ENCODE measurements at places on chromosomes 4 and X.
A peak's percentile ranks its signal among the peaks of the same experiment; 100 is the strongest.

DNA sequence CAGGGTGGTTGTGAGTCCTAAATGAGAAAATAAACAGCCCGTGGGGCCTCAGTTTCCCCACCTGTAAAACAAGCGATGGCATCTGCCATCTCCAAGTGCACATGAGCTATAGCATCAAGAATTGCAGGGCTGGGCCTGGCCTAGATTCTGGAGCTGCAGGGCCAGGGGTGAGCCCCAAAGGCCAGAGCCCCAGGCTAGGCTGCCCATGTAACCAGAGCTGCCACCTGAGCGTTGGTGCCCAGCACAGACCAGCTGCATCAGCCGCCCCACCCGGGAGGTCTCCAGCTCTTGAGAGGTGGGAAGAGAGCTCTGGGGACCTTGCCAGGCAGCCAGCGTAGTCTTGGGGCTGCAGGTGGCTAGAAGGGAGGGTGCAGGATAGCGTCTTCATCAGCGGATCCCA lies 27.0 kb upstream of the GPR78 start:
- DNase-seq = no peak

DNA sequence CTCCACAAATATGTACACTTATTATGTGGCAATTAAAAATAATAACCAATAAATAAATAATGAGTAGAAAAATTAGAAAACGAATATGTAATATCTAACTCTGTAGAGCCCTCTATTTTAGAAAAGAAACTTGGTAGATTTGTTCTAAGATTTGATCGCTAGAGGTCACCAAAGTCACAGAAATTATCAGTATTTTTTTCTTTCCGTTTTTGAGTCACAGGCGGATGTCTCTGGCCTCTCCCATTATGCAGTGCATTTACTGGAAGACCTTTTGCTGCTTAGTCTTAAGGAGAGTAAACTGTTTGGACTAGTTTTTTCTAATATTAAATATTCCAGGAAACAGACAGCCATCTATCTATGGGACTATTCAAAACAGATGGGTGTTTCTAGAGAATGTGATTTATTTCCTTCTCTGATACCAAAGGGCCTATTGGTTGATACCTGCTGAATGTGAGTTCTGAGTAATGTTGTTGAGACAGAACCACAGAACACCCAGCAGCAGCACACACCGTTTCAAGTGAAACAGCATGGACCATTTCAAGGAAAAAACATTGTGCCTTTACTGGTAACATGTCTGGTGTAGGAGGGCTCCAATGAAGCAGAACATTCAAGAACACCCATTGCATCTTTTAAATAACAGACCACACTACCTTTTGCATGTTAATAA lies 34.0 kb upstream of the GYPA start:
- DNase-seq = no peak

GRCh38 chrX:49165901-49166881 lies 3.6 kb downstream of the MAGIX start:
- peak; percentile 48 for DNase-seq

DNA sequence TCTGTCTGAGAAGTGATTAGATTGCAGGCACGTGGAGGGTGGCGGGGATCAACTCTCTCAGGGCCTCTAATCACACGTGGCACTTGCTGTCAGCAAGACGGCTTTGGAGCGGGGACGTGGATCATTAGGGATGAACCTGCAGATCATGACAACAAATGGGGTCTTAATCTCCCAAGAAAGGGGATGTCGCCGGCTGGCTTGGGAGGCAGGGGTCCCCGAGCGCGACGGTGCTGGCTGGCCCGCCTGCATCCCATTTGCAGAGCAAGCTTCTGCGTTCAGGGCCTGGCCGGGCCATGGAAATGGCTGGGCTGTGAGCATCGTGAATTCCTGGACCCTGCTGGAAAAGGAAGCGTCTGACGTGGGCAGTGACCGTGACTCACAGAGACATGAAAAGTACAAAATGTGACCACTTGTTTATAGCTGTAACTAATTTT lies 85.1 kb upstream of the SHOX start:
- no peak for DNase-seq

- DNase-seq = no peak
Observed at GRCh38 chrX:96540111-96540631, 144.5 kb upstream of the DIAPH2 start.

DNA sequence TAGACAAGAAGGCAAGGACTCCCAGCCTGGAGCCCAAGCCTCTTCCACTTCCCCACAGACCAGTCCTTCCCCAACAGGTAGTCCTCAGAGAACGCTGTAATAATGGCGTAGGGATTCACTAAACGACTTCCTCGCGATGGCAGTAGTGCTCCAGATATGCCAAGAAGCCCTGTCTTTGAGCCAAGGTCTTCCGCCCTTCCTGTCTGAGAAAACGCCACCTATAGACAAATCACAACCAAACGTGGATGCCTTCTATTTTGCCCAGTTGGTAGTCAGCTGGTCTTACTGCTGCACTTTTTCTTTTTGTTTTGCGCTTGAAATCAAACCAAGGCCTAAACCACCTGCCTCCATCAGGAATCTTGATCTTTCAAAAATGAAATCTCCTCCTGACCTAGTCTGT lies 203.3 kb downstream of the OR13H1 start:
- no peak for DNase-seq

- no peak for DNase-seq
Observed at GRCh38 chr4:141654098-141654497, 17.7 kb downstream of the IL15 start.

DNA sequence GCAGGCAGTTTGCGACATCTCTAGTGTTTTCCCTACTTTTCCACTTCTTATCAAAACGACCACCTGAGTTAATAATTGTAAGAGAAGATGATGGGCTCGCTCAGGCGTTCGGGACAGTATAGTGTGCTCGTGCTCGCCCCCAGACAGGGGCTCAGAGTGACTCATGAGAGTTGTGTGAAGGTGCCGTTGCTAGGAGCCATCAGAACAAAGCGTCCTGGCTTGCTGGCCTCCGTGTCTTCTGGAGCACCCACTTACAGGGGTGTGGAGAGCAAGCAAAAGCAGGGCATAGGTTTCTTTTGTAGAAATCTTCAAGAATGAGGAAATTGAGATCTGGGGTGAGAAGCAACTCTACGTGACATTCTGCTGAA lies 73.0 kb upstream of the ADGRG2 start:
- DNase-seq = no peak

GRCh38 chr4:175953960-175954521 lies 111.6 kb upstream of the WDR17 start:
- no peak for DNase-seq

DNA sequence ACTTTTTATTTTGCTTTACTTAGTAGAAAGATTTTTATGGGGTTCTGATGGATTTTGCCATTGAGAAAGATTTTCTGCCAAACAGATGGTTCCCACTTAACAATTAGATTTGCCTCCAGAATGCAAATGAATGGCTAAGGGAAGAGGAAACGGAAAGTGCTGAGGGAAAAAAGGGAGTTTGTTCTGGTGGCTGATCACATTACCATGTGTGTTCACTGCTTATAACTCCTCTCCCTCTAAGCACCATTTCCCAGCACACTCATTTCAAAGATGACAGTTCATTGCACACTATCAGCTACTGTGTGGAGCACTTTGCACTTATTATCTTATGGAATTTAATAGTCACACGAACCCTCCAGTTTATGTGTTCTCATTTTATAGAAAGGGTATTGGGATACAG lies 68.0 kb upstream of the GRID2 start:
- no peak for DNase-seq

DNA sequence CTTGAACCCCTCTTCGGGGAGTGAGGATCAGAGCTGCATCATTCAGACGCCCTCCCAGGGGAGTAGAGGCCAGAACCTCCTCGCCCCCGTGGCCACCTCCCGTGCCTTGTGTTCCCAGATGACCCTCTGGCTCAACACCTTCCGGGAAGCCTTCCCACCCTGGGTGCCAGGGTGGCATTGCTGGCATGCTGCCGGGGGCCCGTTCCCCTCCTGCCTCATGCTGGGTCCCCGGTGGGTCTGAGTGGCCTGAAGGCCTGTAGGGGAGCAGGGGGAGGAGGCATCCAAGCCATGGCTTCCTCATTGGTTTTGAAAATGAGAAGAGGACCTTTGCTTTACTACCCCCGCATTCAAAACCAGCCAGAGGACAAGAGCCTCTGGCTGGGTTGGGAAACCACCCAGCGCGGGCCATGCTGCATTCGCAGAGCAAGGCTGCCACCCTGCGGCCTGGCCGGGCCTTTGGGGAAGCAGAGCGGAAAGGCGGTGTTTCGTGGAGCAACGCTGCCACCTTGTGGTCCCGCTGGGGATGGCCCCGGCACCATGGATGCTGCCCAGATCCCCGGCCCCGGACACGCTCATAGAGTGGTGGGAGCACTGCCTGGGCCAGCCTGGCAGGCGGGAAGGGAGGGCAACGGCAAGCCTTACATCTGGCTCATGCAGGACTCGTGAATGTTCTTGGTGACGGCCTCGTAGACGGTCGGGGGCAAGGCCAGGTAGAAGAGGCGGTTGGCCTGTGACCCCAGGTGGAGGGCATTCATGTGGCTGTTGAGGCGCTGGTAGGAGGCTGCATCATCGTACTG lies 11.9 kb downstream of the G6PD start:
- DNase-seq = no peak

DNA sequence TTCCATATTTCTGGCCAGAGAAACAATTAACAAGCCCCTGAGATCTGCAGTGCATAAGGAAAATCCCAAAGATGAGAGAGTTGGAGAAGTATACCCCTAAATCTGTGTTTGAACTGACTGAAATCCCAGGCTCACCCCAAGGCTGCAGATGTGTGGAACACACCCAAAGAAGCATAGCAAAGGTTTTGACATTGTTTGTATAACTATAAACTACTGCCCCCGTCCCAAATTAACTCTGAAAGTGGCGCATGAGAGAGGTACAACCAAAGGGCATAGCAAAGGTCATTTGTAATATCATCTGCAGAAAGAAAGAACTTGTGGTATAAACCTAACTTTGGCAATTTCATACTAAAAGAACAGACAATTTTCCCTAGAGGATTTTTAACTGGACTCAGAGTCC lies 157.9 kb downstream of the DCAF12L1 start:
- DNase-seq = no peak

DNA sequence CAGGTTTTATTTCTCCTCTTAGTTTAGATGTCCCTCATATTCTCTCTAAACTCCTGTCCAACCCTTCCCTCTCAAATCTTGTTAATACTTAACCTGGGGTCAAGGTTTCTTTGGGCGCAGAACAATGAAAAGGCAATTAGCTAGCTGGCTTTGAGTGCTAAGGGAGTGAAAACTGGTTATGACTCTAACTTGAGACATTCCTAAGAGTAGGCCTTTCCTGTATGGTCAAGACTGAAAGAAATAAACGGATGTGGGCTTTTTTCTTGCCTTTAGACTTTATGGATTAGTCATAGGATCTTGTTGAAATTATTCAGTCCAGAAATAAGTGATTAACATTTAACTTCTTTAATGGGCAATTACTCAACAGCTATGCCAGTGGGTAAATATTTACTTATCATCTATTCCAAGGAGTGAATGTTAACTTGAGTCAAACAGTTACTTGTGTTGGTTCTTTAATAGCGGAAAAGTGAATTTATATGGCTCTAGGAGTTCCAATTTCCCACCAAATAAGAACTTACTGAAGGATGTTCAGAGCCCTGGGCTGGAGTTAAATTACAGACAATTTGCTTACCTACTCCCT lies 141.7 kb upstream of the SCML1 start:
- no peak for DNase-seq

DNA sequence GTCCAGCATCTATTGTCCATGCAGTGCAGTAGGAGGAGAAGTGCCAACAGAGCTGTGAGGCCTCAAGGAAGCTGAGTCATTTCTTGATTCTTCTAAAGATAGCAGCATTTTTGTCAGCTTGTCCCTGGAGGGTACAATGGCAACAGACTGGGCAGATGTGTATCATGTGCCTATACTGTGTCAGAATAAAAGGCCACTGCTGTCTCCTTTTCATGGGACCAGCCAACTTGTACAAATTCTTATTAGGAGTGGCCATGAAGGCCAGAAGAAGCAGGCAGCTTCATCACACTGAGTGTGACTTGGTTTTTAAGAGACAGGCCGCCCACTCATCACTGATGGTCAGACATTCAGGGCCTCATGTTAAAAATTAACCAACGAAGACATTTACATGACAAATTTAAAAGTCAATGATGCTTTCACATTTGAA lies 185.0 kb upstream of the FAM241A start:
- no peak for DNase-seq

DNA sequence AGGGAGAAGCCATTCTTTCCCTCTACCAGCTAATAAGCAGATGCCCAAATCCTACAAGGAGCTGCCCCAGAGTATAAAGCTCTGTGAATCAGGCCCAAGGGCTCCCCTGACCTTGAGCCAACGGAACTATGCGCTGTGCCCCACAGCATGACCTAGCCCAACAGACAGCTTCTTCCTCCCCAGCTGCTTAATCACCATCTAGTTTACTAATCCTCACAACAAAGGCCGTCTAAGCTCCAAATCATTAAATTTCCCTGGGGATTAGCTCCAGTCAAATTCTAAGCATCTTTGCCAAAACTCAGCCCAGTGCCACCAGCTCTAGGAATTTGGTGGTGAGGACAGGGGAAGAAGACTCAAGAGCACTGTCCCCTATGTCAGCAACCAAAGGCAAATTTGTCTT lies 113.1 kb downstream of the SHROOM4 start:
- no peak for DNase-seq

GRCh38 chr4:8364848-8365350 lies 75.6 kb downstream of the ACOX3 start:
- no peak for DNase-seq

DNA sequence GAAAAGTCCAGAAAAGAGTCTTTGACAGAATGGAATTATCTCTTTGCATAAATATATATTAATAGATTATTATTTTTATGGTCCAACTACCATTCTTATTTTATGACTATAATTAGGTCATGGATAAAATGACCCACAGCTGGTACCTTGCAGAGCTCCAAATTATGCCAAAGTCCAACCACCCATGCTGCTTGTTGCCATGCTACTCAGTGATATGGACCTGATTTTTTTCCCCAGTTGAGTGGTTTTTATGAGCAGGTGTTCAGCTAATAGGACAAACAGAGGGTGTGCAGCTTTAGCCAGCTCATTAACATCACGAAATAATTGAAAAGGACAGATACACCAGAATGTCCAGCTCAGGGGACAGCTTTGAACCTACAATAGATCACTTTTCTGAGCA lies 9.7 kb downstream of the HOPX start:
- no peak for DNase-seq

DNA sequence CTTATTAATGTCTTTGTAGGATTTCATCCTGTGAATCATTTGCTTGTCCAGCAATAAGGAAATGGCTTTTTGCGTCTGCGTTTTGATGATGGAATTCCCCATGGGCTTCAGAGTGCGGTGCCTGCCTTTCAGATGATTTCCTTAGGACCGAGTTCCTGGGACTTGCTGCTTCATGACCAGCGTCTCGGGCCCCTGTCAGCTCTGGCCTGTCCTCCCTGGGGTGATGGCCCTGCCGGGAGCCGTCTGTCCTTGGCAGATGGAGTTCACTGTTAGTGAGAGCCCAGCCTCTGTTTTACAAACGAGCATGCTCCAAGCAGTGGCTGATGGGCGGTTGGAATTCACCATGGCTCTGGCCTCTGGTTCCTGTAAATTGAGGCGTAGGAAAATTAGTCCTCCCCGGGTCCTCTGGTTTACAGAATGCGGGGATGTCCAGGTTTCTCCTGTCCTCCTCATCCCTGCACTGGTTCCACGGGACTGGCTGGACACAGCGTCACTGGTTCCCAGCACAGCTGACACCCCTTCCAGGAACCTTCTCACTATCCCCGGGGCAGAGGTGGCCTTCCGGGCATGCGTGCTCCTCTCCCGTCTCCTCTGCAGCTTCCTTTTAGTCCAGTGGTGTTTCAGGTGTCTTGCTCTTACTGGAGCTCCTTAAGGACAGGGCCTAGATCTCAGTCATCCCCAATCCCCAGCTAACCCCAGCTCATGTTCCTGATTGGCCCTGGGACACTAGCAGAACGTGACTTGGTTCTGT lies 34.9 kb downstream of the TBC1D14 start:
- DNase-seq = no peak

Measured in C1 segment of cervical spinal cord (tissue), 14 donors.